ENCODE measurements at places on chromosomes 12 and 14. TPM values are rescaled to one million over a fixed set of nuclear protein-coding genes. Genes with fewer than 3 reads are reported as not detected.

Gene METTL3
- polyA plus RNA-seq = 99.6 TPM

Gene CD69
- polyA plus RNA-seq = 3.8 TPM

Gene AP5M1
- 61.9 TPM for polyA plus RNA-seq

Gene LYSET
- polyA plus RNA-seq = 49.0 TPM

Gene NEUROD4
- not detected for polyA plus RNA-seq

Gene IFNG-AS1
- polyA plus RNA-seq = 0.14 TPM

Gene SLCO1B1
- not detected for polyA plus RNA-seq

Gene JPH4
- polyA plus RNA-seq = 8.5 TPM

Gene AGAP2
- 1.9 TPM for polyA plus RNA-seq

Gene ADAMTS20
- polyA plus RNA-seq = 0.76 TPM

Gene ZBTB42
- polyA plus RNA-seq = 3.8 TPM

Gene MDGA2
- 2.1 TPM for polyA plus RNA-seq

Gene ACRBP
- 4.6 TPM for polyA plus RNA-seq

Gene GUCY2C
- 0.54 TPM for polyA plus RNA-seq

Gene DNAI7
- 5.8 TPM for polyA plus RNA-seq

Gene PPFIA2
- 6.1 TPM for polyA plus RNA-seq

Gene SELPLG
- polyA plus RNA-seq = 2.7 TPM

Gene REP15
- 2.5 TPM for polyA plus RNA-seq

Gene GLT1D1
- polyA plus RNA-seq = 2.0 TPM

Gene NTS
- 6.6 TPM for polyA plus RNA-seq

Gene PHETA1
- 10.8 TPM for polyA plus RNA-seq

Gene CBLN3
- 2.6 TPM for polyA plus RNA-seq

Gene TRPV4
- polyA plus RNA-seq = 14.3 TPM

Gene LAG3
- 0.75 TPM for polyA plus RNA-seq

Gene RBMS2
- 42.5 TPM for polyA plus RNA-seq

Gene CD163
- 9.4 TPM for polyA plus RNA-seq

Gene IL31
- polyA plus RNA-seq = not detected

Gene CLEC2D
- polyA plus RNA-seq = 11.8 TPM

Gene LRP1-AS
- polyA plus RNA-seq = not detected

Gene RNF212B
- polyA plus RNA-seq = 1.4 TPM

Gene SLC5A8
- polyA plus RNA-seq = 37.2 TPM

Gene NOVA1
- 28.1 TPM for polyA plus RNA-seq

Gene TMEM119
- polyA plus RNA-seq = 21.2 TPM

Gene ZFHX2
- 7.2 TPM for polyA plus RNA-seq

Gene MIA2
- 83.8 TPM for polyA plus RNA-seq

Gene SMCO2
- polyA plus RNA-seq = not detected

All from right renal cortex interstitium (tissue), 3 donors.